ENCODE measurements at places on chromosomes 6 and 20. TPM values are rescaled to one million over a fixed set of nuclear protein-coding genes. Genes with fewer than 3 reads are reported as not detected.

IRF4 gene
- total RNA-seq = 9.1 TPM

CLDN20 gene
- total RNA-seq = not detected

MTCH1 gene
- total RNA-seq = 215 TPM

DNA sequence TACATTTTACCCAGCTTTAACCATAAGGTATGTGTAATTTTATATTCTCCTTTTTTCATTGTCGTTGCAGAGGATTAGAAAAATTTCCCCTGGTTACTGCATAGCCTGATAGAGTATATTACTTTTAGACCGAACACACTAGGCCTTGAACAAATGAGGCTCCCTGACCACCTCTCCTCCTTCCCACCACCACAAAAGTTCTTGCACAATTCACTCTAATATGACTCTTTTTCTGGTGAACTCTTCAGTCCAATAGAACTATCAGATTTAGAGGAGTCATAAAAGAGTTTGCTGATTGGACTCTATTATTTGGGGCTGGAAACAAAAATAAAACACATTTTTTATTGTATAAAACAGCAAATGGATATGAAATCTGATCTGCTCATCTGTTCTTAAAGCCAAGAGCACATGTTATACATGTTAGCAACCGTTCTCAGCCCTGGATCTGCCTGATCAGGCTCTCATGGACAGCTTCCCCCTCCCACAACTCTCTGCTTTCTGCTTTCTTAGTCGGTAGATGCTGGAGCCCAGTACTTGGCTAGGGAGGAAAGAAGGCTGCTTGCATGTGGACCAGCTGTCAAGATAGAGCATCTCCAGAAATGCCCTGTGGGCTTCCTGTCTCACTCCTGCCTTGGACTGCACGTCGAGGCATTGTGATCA lies 83.5 kb downstream of the CD164 start:
- no peaks in the 10 kb centered on the region for H3K27me3 ChIP-seq
- H3K27ac ChIP-seq = no peak overlapping the region
- no peak for DNase-seq
- H3K36me3 ChIP-seq = no peaks in the 10 kb centered on the region
- H3K4me1 ChIP-seq = no peaks in the 10 kb centered on the region

GRCh38 chr20:37764333-37764935 lies 70.6 kb downstream of the CTNNBL1 start:
- H3K4me3 ChIP-seq = no peak overlapping the region
- no peak overlapping the region for H3K27ac ChIP-seq
- no peaks in the 10 kb centered on the region for H3K4me1 ChIP-seq
- H3K36me3 ChIP-seq = no peaks in the 10 kb centered on the region

GRCh38 chr20:37895166-37895565 lies 7.8 kb upstream of the VSTM2L start:
- H3K27ac ChIP-seq = no peak overlapping the region
- no peaks in the 10 kb centered on the region for H3K4me1 ChIP-seq
- H3K36me3 ChIP-seq = no peaks in the 10 kb centered on the region
- H3K27me3 ChIP-seq = no peaks in the 10 kb centered on the region
- no peak for DNase-seq

GRCh38 chr6:5930143-5930770 lies 76.5 kb downstream of the NRN1 start:
- no peak for DNase-seq
- H3K27me3 ChIP-seq = no peaks in the 10 kb centered on the region
- no peak overlapping the region for H3K4me3 ChIP-seq
- H3K4me1 ChIP-seq = no peaks in the 10 kb centered on the region
- H3K36me3 ChIP-seq = no peaks in the 10 kb centered on the region
- H3K27ac ChIP-seq = no peak overlapping the region

DNA sequence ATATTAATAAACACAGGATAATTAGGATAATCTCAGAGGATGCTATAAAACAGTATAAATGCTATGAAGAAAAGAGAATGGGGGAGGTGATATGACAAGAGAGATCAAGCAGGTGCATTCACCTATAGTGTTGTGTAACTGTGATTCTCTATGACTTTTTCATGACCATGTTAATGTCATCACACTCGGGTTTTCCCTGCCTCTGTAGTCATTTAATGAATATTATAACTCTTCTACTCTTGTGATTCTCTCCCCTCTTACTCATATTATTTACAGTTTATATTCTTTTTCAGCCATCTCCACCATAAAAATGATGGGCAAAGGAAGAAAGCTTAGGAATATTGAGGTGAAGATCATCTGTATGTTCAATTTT lies 106.9 kb upstream of the SGK1 start:
- no peaks in the 10 kb centered on the region for H3K36me3 ChIP-seq
- H3K4me3 ChIP-seq = no peak overlapping the region
- no peak for DNase-seq
- H3K27me3 ChIP-seq = no peaks in the 10 kb centered on the region
- H3K27ac ChIP-seq = no peak overlapping the region
